T-helper 1 cell (primary cell): ENCODE measurements at places on chromosomes 12 and 14.

GRCh38 chr14:91175291-91176201 is 61.7 kb downstream of the DGLUCY start:
- no peak for DNase-seq

GRCh38 chr12:107369006-107369405 is 275.7 kb upstream of the CRY1 start:
- DNase-seq: no peak

- DNase-seq: no peak
These were observed 9.0 kb downstream of the NYNRIN start for GRCh38 chr14:24407608-24408325.

DNA sequence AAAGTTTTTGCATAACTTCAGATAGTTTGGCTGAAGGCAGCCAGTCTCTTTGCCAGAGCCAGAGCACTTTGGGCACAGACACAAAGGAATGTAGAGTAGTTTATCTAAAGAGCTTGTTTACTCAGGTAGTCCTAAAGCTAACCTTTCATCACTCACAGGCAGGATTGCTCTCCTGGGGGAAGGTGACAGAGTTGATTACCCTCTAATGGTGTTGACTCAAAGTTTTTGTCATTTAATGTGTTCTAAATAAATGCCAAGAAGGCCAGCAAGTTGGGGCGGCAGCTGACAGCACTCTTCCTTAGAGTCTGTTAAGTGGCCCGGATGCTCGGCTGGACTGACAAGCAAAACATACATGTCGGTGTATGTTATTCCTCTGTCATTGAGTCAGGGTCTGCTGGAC is 9.3 kb upstream of the TAS2R46 start:
- DNase-seq: no peak

GRCh38 chr14:74902941-74903705 is 19.9 kb downstream of the RPS6KL1 start:
- no peak for DNase-seq

DNA sequence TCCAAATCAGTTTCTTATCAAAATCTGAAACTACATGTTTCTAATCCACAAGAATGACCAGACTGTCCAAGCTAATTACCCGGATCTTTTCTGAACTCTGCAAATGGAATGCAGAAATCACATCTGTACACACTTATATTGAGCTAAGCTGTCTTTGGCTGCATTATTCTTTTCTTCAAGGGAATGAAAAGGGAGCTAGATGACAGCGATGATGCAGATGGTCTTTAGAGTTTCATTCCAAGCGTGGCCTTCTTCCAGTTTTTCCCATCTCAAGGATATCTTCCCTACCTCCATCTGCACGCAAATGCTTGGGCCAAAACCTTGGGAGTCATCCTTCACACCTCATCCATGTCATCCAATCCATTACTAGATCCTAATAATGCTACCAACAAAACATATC is 12.6 kb downstream of the KCNH5 start:
- DNase-seq: no peak

DNA sequence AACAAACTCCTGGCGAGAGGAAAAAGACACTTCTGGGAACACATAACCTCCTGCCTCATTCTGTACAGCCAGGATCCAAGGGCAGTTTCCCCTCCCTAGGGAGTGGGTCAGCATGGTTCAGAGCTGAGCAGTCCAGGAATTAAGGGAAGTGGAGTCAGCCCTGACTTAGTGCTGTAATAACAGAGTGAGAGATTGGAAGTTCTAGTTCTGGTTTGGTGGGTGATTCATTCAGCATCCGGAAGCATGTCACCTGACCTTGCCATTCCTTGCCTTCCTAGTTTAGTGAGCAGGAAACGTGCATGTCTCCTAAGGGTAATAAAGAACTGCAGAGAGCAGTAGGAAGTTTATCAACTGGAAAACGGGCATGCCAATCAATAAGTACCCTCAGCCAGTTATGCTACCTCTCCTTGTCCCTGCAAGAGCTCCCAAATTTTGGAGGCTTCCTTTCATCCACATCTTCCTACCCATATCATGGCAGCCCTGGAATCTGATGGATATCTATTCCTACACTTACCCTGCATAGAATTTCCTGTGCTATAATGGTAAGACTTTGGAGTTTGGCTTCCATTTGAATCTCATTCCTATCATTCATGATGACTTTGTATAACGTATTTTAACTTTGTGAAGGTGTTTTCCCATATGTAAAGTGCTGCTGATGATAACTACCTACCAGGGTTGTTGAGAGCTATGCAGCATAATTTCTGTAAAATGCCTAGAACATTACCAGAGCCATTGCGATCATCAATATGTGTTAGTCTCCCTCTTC is 28.5 kb upstream of the MAGOHB start:
- DNase-seq: no peak
